ENCODE measurements at places on chromosomes 11 and 22.
A peak's percentile ranks its signal among the peaks of the same experiment; 100 is the strongest.

DNA sequence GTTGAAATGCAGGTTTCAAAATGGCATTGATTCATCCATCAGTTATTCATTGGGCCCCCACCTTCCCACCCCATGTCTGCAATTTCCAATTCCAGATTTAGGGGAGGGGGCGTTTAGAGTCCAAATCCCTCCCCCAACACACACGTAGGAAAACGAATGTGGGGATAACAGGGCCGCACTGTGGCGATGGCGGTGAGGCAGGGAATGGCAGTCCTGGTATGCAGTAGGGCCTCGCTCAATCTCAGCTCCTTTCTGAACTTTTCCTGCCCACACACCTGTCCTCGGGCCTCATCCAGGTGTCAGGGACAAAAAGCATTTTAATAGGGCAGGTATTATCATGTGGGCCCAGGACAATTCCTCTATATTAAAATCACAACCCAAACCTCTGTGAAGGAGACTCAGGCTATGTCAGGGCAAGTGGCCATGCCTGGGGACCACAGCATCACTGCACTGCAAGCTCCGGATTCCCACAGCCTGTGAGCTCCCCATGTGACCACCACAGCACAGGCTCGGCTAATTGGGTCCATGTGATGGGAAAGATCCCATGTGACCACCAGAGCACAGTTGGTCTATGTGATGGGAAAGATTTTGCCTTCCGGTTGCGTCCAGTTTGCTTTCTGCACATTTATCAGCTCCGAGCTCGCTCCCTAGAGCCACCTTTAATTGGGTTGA is 44.5 kb downstream of the RTL6 start:
- DNase-seq: no peak

DNA sequence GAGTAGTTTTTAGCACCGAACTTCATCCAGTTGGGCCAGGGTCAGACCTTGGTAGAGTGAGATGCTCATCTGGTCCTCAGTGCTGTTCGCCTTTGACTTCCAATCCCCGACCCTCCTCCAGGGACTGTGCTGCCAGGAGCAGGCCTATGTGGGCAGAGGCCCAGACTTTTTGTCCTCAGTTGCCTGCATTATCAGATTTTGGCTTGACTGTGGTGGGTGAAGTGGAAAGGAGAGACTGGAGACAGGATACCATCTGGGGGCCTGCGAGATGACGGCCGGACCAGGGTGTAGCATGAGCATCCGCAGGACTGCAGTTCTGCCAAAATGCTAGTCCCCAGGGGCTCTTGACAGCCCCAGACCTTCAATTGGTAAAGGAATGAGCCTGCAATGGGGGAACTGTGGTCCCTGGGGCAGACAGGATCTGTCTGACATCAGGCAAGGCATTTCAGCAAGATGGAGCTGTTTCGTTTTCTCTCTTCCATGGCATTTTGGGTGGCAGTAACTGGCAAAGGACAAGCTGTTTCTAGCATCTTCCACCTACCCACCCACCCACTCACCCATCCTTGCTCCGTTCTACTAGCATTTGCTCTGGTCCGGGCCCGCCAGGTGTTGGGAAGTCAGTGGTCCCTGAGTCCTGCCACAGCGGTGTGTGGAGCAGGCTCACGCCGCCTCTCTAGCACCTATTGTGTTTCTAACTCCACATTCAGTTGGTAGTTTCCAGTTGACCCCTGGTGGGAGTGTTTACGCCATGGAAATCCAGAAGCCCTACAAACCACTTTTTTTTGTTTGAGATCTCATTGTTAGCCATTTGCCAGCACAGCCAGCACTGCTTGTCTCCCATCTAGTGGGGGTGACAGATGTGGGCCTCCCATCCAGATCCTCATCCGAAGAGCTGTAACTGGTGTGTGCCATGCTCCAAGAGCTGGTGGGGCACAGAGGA is 53.5 kb downstream of the OTOG start:
- no peak for DNase-seq

GRCh38 chr22:38872831-38873248 is 824 bp upstream of the CBX6 start:
- no peak for DNase-seq

DNA sequence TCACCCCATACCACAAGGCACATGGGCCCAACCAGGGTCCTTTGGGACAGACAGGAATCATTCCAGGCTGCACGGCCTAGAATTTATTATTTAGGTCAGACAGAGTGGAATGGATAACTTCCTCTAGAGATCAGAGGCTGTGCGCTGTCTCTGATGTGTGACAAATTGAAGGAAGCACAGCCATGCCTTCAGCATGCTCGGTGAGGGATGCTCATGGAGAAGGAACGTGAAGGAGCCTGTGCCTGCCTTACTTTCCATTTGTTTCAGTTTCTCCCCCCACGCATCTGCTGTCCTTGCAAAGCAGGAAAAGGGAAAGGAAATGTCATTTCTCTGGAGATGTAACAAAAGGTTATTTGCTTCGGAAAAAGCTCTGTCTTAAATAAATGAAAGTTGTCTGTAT is 644.1 kb downstream of the OPCML start:
- no peak for DNase-seq

DNA sequence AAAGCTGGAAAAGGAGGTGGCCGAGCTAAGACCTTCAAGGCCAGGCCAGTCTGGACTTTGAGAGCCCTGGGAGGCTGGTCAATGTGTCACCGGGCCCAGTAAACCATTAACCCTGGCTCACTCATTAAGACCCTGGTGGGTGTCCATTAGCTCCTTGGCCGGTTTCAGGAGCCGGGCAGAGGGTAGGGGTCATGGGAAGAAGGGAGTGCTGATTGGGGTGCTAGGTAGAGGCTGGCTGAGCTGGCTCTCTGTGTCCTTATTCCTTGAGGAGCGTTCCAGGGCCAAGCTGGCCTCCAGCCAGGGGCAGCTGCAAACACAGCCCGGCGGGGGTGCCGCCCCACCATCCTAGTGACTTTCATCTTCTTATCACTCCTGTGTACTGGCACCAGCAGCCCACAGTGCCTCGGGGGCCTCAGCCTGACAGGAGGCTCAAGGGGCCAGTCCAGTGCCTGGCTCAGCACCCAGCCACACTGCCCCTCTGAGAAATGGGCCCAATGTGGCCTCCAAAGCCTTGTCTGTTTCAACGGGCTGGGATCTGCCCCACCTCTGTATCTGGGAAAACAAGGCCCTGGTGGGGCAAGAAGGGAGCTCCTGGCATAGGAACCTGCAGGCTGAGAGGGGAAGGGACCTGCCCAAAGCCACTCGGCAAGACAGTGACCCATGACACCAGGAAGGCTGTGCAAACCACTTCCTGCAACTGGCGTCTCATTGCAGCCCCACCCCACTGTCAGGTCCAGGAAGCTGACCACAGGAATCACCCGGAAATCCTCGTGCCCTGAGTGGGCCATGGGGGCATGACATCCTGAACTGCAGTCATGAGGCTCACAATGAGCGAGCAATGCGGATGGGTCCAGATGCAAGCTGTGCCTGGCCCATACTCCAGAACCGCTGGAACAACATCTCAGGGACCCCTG is 15.1 kb upstream of the RGL4 start:
- DNase-seq: no peak

DNA sequence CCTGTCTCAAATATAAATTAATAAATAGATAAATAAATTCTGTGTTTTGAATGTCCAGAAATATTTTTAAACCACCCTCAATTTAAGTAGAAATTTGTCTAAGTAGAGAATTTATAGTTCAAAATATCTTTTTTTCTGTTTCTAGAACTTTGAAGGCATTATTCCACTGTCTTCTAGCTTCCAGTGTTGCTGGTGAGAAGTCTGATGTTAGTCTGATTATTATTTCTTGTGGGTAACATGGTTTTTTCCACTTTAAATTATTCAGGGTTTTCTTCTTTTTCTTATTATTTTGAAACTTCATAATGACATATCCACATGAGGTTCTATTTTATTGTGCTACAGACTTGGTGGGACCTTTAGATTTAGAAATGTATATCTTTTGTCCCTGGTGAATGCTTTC is 46.4 kb upstream of the HEPHL1 start:
- no peak for DNase-seq

- peak; percentile 93 for DNase-seq
These were observed at the start of gene LIMK2 for GRCh38 chr22:31211862-31212730. Gene LIMK2 (plus strand): TSS chr22:31212298. CDS start chr22:31212409, 111 bp downstream.

DNA sequence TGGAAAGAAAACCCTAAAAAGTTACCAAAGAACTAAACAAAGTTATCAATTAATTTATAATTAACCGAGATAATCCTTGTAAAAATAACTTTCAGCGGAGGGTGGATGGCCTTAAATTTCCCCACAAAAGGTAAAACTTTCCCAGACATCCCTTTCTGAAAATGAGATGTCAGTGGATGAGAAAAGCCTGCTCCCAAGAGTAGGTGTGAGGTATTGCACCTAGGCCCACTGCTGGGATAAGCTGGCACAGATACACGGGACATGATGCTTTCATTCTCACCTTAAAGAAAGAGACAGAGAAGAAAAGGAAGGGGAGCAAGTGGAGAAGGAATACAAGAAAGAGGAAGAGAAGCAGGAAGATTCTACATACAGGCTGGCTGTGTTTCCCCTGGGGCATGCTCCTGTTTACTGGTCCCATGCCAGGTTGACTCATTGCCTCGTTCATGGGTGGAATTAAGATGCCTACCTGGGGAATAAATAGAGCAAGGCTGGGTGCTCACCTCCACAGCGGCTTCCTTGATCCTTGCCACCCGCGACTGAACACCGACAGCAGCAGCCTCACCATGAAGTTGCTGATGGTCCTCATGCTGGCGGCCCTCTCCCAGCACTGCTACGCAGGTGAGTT is at the start of gene SCGB2A2:
Gene SCGB2A2, plus strand, starts transcription at position 505 of the 625 bp plus-strand sequence. Its CDS starts 59 bp downstream, at position 564.
- DNase-seq: no peak

- no peak for DNase-seq
These were observed 11.0 kb downstream of the TP53AIP1 start for GRCh38 chr11:128931668-128932067.
